Lung microvascular endothelial cell (primary cell): ENCODE measurements at places on chromosomes 12 and 14. TPM values are rescaled to one million over a fixed set of nuclear protein-coding genes. Genes with fewer than 3 reads are reported as not detected.

Gene LALBA
- not detected in 2 replicates for total RNA-seq

Gene CLEC7A
- total RNA-seq: 0.20 and 0.22 TPM in 2 replicates

Gene C12orf50
- not detected in 2 replicates for total RNA-seq

Gene IL31
- not detected in 2 replicates for total RNA-seq

Gene OR4K5
- not detected in 2 replicates for total RNA-seq

Gene BICDL1
- total RNA-seq: under 0.01 TPM in 2 replicates

Gene KRT75
- total RNA-seq: not detected in 2 replicates

Gene TAS2R20
- total RNA-seq: 1.1 and 1.8 TPM in 2 replicates
